Pancreas (tissue), 10 donors: ENCODE measurements at places on chromosomes 7 and 10. TPM values are rescaled to one million over a fixed set of nuclear protein-coding genes. Genes with fewer than 3 reads are reported as not detected.
A peak's percentile ranks its signal among the peaks of the same experiment; 100 is the strongest.

Gene ASB10
- total RNA-seq = not detected

Gene KAZALD1
- 0.43 TPM for total RNA-seq

DNA sequence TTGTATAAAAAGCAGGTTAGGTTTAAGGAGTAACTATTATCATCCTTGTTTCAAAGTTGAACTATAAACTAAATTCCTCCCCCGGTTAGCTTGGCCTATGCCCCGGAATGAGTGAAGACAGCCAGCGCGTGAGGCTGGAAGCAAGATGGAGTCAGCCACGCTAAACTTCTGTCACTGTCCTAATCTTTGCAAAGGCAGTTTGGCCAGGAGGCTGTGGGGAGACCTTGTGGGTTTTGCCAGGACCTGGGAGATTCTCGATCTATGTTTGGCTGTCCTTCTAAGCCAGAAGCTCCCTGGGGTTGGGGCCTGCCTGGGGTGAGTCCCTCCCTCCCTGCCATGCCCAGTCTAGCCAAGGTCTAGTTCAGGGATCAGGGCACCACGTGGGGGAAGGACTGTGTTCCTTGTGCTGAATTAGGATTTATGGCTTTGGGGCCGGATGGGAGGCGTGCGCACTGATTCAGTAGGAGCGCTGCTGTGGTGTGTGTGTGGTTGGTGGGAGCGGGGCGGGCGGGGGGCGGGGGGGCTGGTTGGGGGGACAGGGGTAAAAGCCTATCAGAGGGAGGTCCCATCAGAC, 871 bp upstream of the GTF2IRD1 start:
- H3K36me3 ChIP-seq = no peaks in the 10 kb centered on the region
- H3K27ac ChIP-seq = no peak overlapping the region
- no peak overlapping the region for H3K4me3 ChIP-seq
- H3K27me3 ChIP-seq = no peaks in the 10 kb centered on the region
- DNase-seq = peak; percentile 45

- H3K36me3 ChIP-seq = peaks cover 3% of the 10 kb centered on the region
- H3K4me3 ChIP-seq = no peak overlapping the region
- no peak for DNase-seq
- H3K27me3 ChIP-seq = no peaks in the 10 kb centered on the region
- no peaks in the 10 kb centered on the region for H3K4me1 ChIP-seq
Observed at GRCh38 chr7:7612519-7612918, 28.0 kb upstream of the UMAD1 start.

Gene ACBD7
- total RNA-seq = 0.29 TPM

DNA sequence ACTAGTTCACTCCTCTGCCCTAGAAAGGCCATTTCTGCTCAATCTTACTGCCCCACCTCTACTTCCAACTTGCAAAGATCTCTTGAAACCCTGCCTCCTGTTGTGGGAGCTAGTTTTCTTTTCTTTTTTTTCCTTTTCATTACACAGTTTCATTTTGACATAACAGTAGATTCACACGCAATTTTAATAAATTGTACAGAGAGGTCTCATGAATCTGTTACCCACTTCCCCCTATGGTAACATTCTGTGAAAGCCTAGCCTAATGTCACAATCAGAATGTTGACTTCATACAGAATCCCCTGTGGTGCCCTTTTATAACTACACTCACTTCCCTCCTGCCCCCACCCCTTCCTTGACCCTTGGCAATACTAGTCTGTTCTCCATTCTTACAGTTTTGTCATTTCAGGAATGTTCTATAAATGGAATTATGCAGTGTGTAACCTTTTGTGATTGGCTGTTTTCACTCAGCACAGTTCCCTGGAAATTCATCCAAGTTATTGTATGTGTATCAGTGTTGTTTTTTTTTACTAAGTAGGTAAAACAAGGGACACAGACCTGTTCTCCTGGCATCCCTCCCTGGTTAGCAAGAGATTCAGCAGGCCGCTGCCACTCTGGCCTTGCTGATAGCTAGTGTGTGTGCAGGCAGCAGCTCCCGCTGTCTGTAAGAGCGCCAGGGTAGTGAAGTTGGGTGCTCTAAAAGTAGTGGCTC, 21.5 kb downstream of the CHST3 start:
- no peak for DNase-seq
- no peaks in the 10 kb centered on the region for H3K36me3 ChIP-seq
- H3K4me1 ChIP-seq = peaks cover 7% of the 10 kb centered on the region
- peak overlapping the region; percentile 70 for H3K27ac ChIP-seq
- H3K4me3 ChIP-seq = no peak overlapping the region

DNA sequence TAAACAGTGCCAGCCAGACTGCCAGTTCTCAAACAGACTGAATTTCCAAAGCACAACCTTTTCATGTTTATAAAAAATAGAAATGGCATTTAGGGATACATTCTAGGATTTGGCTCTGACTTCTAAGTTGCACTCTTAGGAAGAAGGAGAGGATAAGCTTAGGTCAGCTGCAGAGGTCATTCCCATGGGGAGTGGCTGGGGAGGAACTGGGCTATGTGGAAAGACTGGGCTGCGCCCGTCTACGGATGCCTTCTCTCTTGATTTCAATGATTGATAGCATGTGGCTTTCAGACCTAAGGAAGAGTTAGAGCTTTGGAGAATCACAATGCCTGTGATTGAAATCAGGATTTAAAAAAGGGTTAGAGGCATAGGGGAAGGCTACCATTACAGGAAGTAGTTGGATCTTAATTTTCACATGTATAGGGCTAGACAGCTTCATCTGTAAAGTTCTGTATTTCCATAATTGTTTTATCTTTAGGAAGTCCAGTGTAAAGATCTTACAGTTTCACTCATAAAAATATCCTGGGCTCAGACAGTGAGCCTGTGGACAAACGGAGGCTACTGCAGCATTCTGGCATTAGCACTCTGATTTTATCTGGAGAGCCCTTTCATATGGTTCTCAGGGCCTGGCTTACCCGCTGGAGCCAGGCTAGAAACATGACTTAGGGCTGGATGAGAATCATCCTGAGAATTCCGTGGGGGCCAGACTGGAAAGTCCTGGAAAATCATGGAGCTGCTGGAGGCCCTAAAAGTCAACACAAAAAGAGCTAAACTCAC, 29.5 kb downstream of the NUDT5 start:
- H3K36me3 ChIP-seq = peaks cover 6% of the 10 kb centered on the region
- H3K4me3 ChIP-seq = no peak overlapping the region
- H3K4me1 ChIP-seq = no peaks in the 10 kb centered on the region
- H3K27ac ChIP-seq = no peak overlapping the region

Gene C10orf53
- not detected for total RNA-seq

DNA sequence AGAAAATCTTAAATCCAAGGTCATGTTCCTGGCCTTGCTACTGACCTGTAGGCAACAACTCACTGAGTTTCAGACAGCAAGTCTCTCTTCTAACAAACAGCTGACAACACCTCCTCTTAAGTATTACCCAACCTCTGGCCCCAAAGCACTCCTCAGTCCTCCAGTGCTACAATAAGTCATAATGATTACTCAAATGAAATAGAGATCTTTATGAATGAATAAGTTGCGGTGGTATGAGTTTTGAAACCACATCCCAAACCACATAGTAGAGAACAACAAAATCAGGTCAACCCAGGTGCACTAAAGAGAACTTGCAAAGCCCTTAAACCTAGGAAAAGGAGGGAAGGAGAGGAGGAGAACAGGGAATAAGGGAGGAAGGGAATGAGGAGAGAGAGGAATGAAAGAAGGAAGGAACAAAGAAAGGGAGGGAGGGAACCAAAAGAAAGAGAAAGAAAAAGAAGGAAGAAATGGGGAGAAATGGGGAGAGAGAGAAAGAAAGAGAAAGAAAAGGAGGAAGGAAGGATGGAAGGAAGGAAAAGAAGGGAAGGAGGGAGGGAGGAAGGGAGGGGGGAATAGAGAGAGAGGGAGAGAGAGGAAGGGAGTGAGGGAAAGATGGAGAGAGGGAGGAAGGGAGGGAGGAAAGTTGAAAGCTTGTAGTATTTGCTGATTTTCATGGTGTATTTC, 142.8 kb upstream of the CALCR start:
- H3K27me3 ChIP-seq = peaks cover 4% of the 10 kb centered on the region
- no peak overlapping the region for H3K4me3 ChIP-seq
- DNase-seq = no peak
- no peak overlapping the region for H3K27ac ChIP-seq
- no peaks in the 10 kb centered on the region for H3K4me1 ChIP-seq
- H3K36me3 ChIP-seq = no peaks in the 10 kb centered on the region

DNA sequence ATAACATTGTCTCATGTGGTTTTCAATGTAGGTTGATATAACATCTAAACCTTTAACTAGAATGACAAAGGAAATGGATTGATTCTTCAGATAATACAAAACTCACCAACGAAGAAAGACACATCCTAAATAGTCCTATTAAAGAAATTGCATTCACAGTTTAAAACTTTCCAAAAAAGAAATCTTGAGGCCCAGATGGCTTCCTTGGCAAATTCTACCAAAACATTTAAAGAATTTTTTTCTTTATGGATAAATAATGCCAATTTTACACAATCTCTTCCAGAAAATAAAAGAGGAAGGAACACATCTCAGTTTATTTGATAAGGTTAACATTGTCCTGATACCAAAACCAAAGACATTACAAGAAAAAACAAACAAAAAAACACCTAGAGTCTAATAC, 349.5 kb downstream of the CALN1 start:
- H3K27ac ChIP-seq = no peak overlapping the region
- no peak for DNase-seq
- H3K36me3 ChIP-seq = no peaks in the 10 kb centered on the region
- no peak overlapping the region for H3K4me3 ChIP-seq
- H3K27me3 ChIP-seq = no peaks in the 10 kb centered on the region
- no peaks in the 10 kb centered on the region for H3K4me1 ChIP-seq

DNA sequence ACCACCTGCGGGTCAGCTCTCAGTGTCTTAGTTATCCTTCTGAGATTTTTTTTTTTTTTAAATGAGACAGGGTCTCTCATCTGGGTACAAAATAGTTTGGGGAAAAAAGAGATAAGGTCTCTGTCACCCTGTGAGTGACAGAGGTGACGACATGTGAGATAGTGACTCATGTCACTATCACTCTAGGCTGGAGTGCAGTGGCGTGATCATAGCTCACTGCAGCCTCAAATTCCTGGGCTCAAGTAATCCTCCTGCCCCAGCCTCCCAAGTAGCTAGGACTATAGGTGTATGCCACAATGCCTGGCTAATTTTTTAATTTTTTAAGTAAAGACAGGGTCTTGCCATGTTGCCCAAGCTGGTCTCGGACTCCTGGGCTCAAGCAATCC, 10.4 kb downstream of the BLVRA start:
- no peaks in the 10 kb centered on the region for H3K27me3 ChIP-seq
- H3K27ac ChIP-seq = no peak overlapping the region
- peaks cover 16% of the 10 kb centered on the region for H3K4me1 ChIP-seq

DNA sequence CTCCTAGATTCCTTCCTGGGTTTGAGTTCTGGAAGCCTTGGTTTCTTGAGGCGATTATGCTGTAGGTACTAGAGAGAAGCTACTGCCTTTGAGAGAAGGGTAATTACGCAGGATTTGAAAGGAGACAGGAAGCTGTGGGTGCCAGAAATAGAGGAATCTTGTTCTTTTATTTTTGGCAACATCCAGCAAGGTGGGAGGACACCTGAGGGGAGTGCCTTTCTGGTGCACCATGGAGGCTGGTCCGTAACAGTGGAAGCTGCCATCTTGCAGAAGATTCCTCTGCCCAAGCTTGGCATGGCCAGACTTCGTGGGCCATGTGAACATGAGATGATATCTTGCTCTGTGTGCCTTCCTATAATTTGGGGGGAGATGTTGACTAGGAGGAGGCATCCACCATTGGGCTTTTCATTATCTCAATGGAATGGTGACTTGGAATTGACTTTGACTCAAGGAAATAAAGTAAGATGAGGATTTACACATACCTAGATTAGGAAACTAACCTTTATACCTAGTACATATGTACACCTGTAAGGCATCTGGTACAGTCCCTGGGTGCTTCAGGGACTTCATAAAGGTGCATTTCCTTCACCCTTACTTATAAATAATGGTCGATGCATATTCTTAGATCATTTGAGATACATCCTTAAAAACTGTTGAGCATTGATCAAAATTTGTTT, 98.2 kb downstream of the PFKFB3 start:
- H3K36me3 ChIP-seq = no peaks in the 10 kb centered on the region
- H3K4me1 ChIP-seq = peaks cover 16% of the 10 kb centered on the region
- no peak for DNase-seq
- no peak overlapping the region for H3K27ac ChIP-seq
- no peaks in the 10 kb centered on the region for H3K27me3 ChIP-seq

DNA sequence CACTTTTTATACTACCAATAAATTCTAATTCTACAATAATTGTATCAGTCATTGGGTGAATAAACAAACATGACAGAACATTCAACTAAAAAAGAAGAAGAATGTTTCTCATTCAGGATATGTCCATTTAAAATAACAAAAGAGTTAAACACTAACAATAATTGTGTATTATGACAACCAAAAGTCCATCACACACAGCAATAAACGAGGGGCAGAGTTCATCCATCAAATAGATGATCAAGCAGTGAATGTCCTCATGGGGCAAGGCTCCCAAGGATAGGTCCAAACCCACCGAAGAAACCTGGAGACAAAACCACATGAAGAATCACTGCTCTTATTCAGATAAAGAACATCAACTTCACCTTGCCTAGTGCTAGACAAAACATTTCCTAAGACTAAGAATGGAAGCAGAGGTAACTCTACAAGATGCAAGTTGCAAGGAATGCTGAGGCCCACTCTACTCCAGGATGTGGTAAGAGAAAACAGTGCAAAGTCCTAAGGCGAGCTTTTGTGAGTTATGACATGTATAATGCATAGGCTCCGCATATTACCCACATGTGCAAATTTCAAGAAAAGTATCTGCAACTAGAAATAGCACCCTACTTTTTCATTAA, 115.1 kb downstream of the PARD3 start:
- peak overlapping the region; percentile 13 for H3K27ac ChIP-seq
- DNase-seq = no peak
- H3K36me3 ChIP-seq = no peaks in the 10 kb centered on the region

Gene ADIRF
- 16.5 TPM for total RNA-seq

Gene HYAL4
- total RNA-seq = not detected

Gene ANKRD1
- total RNA-seq = 2.3 TPM

- H3K4me3 ChIP-seq = no peak overlapping the region
- H3K27me3 ChIP-seq = no peaks in the 10 kb centered on the region
- no peaks in the 10 kb centered on the region for H3K36me3 ChIP-seq
- no peak for DNase-seq
- H3K27ac ChIP-seq = no peak overlapping the region
Observed at GRCh38 chr10:31606841-31607240, 287.8 kb downstream of the ZEB1 start.

Gene MAP3K8
- 4.4 TPM for total RNA-seq

GRCh38 chr10:3783316-3783681, 1.7 kb downstream of the KLF6 start:
- H3K4me3 ChIP-seq = peak overlapping the region; percentile 85
- H3K4me1 ChIP-seq = peaks cover 8% of the 10 kb centered on the region
- DNase-seq = peak; percentile 75
- H3K36me3 ChIP-seq = peaks cover 39% of the 10 kb centered on the region

- no peaks in the 10 kb centered on the region for H3K36me3 ChIP-seq
- no peak for DNase-seq
- no peak overlapping the region for H3K27ac ChIP-seq
- no peaks in the 10 kb centered on the region for H3K4me1 ChIP-seq
Observed at GRCh38 chr7:31940167-31940566, 130.0 kb downstream of the PDE1C start.

GRCh38 chr7:135744938-135745702, 3.5 kb downstream of the FAM180A start:
- no peaks in the 10 kb centered on the region for H3K27me3 ChIP-seq
- H3K36me3 ChIP-seq = no peaks in the 10 kb centered on the region
- H3K27ac ChIP-seq = no peak overlapping the region
- no peak for DNase-seq
- no peaks in the 10 kb centered on the region for H3K4me1 ChIP-seq
